Foreskin melanocyte (primary cell): ENCODE measurements at places on chromosomes 4 and X.

- DNase-seq: no peak
Observed at GRCh38 chrX:23598575-23598974, 68.7 kb upstream of the PRDX4 start.

GRCh38 chrX:103376118-103376978 is at the start of gene BEX3:
Gene BEX3 (plus strand): TSS chrX:103376538. CDS start chrX:103377522, 984 bp downstream.
- no peak for DNase-seq

GRCh38 chrX:34343001-34343400 is 210.9 kb upstream of the FAM47A start:
- DNase-seq: no peak

DNA sequence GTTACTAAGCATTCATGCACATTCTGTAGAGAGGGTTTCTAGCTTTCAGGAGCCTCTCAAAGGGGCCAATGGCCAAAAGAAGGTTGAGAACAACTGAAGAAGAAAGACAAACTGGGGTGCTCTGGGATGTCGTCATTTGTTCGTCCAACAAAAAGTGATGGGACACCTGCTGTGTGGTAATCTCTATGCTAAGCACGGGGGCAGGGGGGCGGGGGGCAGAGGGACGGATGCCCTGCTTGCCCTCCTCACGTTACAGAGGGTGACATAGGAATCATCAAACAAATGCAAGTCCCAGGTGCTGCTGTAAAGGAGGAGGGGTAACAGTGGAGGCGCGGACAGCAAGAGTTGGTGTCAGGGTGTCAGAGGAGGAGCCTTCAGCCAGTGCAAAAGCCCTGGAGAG is 12.8 kb upstream of the CRMP1 start:
- no peak for DNase-seq
